ENCODE measurements at places on chromosomes 16 and 17.

- DNase-seq = no peak
Measured at GRCh38 chr17:9821921-9822320, at the start of gene GSG1L2. GSG1L2 (minus strand) TSS chr17:9822079; CDS start chr17:9822071, 8 bp downstream.

DNA sequence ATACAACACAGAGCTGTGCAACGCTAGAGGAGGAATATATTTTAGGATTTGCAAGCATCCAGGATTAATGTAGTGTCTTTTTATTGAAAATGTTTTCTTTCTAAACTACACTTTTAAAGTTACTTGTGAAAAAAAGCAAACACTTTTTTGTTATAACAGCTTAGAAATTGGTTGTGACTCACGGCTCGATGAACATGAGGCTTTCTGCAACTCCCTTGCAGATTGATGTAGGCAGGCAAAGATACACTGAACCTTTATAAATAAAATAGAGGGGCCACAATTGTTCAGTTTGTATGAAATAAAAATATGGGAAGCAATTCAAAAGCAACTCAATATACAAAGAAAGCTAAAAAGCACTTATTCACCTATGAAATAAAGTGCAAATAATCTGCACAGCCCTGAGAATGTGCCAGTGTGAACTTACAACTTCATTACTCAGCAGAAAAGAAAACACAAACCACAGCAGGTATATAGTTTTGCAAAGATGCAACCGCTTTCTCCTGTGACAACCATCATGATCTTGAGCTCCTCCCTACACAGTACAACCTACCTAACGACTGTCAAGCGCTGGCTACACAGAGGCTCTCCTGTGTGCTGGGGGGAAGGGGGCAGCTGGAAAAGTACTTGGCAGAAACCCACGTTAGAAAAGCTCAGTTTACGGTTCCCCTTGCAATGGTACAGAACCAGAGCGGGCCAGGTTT is 948 bp downstream of the LUC7L start:
- peak; percentile 31 for DNase-seq

DNA sequence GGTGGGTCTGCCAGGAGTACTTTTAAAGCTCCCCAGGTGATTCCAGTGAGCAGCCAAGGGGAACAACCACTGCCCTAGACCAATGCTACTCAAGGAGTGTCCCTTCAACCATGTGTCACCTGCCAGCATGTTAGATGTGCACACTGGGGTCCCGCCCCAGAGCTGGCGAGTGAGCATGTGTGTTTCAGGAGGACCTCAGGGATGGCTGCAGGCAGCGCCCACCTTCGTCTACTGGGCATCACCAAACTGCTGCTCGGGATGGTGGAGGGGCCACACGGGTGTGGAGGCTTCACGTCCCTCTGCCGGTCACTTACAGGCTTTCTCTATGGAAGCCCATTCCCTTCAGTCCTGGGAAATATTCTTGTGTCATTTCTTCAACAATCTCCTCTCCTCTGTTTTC is 29.0 kb upstream of the DOC2B start:
- DNase-seq = no peak

GRCh38 chr17:56681561-56682266 is 88.2 kb downstream of the NOG start:
- peak; percentile 77 for DNase-seq

DNA sequence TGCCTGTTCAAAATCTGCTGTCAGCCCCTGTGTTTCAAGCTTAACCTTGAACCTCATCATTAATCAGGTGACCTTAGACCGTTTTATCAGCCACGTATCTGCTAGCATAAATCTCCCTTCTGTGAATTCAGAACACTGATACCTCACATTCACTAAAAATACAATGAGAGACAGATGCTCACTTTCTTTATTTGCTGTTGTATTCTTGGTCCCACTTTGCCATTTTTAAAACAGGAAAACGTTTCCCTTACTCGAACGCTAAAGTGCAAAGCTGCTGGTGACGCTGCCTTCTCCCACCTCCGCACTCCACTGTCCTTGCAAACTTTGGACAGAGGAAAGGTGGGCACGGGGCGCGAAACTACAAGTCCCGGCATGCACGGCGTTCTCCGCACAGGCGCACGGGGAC is 220 bp upstream of the ARHGAP44 start:
- DNase-seq = peak; percentile 63

DNA sequence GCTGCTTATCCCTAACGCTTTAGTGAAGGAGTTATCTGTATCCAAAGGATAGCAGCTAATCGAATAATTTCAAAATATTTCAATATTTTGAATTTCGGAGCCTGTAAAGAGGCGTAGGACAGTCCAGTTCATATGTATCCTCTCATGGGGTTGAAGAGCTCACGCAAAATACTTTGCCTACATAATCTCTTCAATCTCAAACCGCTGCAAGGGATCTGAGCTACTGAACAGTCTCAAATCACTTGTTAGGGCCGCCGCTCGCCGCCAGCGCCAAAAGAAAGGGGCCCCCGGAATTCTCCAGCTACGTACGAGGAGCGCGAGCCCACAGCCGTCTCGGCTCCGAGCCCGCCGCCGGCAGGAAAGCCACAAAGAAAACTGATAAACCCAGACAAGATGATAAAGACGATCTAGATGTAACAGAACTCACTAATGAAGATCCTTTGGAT is 601 bp upstream of the RFWD3 start:
- peak; percentile 17 for DNase-seq

DNA sequence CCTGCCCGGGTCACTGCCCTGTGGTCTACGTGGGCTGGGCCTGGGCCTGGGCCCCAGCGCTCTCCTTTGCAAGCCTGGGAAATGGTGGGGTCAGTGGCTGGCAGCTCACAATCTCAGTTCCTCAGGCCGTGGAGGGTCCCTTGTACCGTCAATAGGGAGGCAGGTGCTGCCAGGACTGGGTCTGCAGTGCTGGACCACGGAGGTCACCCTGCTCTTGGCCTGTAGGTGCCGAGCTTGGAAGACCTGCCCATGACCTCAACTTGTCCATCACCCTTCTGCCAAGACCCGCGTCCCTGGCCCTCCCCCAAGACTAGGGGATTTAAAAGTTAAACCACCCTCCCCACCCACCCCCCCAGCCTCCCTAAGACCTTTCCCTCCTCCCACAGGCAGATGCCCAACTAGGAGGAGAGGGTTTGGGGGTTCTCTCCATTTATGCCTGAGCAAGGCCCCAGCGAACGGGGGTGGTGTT is 2.5 kb downstream of the TBX2 start:
- no peak for DNase-seq

- no peak for DNase-seq
Measured at GRCh38 chr16:2821487-2822157, 4.6 kb downstream of the PRSS21 start.

GRCh38 chr17:19337712-19338023 is 24.9 kb downstream of the B9D1 start:
- DNase-seq = no peak

- no peak for DNase-seq
Measured at GRCh38 chr16:57507136-57508034, 21.1 kb upstream of the DOK4 start.

GRCh38 chr17:69669441-69670178 is 255.1 kb downstream of the MAP2K6 start:
- no peak for DNase-seq

DNA sequence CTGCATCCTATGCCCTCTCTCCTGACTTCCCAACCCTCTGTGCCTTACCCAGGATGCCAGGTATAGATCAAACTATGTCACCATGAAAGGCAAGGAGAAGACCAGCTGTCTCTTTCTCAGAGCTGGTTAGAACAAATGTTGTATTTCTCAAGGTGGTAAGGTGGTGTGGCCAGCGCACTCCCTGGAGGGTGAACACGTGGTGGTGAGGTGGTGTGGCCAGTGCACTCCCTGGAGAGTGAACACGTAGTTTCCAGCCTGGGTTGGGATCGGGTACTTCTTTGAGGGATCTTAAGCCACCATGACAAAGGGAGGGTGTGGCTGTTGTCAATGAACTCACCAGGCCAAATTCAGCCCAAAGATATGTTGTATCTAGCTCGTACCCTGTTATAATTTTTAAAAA is 26.8 kb downstream of the KATNIP start:
- DNase-seq = no peak

DNA sequence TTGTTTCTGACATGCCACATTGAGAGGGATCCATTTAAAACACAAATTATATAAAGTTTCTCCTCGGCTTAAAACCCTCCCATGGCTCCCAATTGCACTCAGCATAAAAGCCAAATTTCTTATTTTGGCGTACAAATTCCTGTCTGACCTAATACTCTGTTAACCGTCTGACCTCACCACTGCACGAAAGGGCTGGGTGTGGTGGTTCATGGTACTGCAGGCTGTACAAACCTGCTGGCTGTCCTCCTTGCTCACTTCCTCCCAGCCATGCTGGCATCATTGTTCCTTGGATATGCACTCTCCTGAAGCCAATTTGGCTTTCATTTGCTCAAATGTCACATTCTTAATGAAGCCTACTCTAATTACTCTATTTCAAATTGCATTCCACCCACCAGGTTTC is 301.6 kb upstream of the C16orf82 start:
- peak; percentile 7 for DNase-seq

- no peak for DNase-seq
Measured at GRCh38 chr17:57898487-57899311, 48.9 kb upstream of the MRPS23 start.

DNA sequence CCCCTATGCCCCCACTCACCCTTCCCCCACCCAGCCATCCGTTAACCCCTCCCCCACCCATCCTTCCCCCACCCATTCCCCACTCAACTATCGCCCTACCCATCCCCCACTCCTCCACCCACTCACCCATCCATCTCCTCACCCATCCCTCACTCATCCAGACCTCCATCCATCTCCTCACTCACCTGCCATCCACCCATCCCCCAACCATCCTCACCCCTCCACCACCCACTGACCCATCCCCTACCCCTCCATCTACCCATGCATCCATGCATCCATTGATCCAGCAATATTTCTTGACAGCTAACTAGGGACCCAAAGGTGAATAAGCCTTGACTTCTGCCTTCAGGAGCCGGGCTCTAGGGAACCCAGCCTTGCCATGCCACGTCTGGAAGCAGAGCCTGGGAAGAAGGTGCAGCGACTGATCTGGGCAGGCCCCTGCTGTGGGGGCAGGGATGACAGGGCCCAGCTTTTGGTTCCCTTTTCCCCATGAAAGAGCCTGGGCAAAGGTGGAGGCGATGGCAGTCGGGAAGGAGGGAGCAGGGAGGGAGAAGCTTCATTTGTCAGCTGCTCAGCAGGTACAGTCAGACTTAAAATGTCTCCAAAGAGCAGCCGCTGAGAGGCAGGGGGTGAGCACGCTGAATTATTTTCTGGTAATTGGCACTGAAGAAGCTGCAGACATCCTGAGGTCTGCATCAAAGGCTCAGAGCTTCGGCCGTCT is 23.1 kb upstream of the DOC2B start:
- DNase-seq = no peak

GRCh38 chr17:81305051-81305630 is 10.0 kb upstream of the SLC38A10 start:
- DNase-seq = no peak
